ENCODE measurements at places on chromosomes 16 and 17.

DNA sequence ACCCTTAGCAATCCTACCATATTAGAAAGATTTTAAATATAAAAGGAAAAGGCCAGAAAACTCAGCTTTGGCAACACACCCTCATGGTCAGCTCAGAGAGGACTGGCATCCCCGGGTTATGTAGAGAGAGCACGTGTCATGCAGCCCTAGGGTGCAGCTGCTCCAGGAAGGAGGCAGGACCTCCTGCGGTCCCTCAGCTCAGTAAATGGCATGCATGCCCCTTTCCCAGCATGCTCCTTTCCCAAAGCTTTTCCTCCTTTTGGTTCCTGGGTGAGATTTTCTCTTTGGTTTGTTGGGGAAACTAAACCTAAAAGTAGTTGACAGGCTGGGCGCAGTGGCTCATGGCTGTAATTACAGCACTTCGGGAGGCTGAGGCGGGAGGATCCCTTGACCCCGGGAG lies 3.9 kb downstream of the GAN start:
- no peak for DNase-seq

GRCh38 chr17:7138800-7139381 lies 24.3 kb upstream of the ASGR2 start:
- no peak for DNase-seq

- peak; percentile 59 for DNase-seq
Measured at GRCh38 chr16:57938936-57939871, 31.7 kb downstream of the CNGB1 start.

- no peak for DNase-seq
Measured at GRCh38 chr16:19909750-19910322, 25.2 kb upstream of the GPRC5B start.

- DNase-seq: no peak
Measured at GRCh38 chr16:62475573-62475972, 439.3 kb upstream of the CDH8 start.
